Esophagus mucosa (tissue), 1 donor: ENCODE measurements at places on chromosomes 5 and 9. TPM values are rescaled to one million over a fixed set of nuclear protein-coding genes. Genes with fewer than 3 reads are reported as not detected.

GRCh38 chr9:136786451-136786850 lies 4.7 kb upstream of the TMEM141 start:
- no peak for ATAC-seq

GRCh38 chr5:149038336-149039080 lies 24.4 kb downstream of the SH3TC2 start:
- ATAC-seq: no peak

GRCh38 chr9:92424340-92424739 lies at the start of gene OMD:
Gene OMD (minus strand): TSS chr9:92424471. CDS start chr9:92417558, 6,913 bp downstream.
- no peak for ATAC-seq

DNA sequence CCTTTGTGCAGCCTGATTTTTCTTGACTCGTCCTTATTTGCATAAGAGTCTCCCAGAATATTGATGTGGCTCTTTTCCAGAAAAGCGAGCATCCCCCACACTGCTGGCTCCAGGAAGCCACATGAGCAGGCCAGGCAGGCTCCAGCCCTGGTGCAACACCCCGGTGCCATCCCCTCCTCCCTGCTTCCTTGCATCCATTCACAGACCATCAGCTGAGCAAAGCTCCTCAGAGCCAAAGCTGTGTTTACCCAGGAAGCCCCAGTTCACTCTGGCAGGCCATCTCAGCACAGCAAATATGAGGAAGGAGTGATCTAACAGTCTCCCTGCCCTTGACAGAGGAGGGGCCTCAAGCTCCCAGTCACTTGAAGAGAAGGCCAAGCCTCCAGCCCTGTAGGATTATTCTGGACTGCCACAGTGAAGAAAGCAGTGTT lies 34.4 kb downstream of the INSYN2B start:
- ATAC-seq: peak; percentile 31

GRCh38 chr9:110033869-110034268 lies 174.1 kb downstream of the C9orf152 start:
- no peak for ATAC-seq

Gene CYLC2
- total RNA-seq: not detected
